ENCODE measurements at places on chromosomes 1 and 21.

DNA sequence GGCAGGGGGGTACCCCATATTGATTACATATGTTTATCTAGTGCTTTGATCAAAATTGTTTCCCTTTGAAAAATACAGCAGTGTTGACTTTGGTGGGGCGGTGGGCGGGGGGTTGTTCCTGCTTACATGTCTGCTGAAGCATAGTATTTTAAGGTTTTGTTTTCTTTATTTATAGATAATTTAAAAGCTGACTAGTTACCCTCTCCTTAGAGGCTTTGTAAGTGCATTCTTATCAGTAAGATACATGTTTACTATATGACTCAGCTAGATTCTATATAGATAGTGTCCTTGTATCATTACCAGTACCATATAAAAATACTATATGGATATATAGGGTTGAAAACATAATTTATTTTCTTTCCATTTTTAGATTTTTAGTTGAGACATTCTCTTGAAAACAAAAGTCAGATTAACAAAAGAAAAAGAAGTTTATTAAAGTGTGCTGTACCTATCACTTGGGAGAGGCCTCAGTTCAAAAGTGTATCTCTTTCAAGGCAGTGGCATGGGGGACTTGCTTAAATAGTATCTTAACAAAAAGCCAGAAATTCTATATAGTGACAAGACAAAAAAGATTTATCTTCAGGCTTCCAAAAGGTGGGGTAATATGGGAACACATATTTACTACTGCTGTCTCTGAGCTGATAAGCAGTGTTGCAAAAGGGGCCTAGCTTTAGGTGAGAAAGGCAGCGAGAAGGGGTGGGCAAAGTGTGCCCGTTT is 79.0 kb downstream of the HS2ST1 start:
- H3K36me3 ChIP-seq, result no peaks in the 10 kb centered on the region
- H3K4me1 ChIP-seq, result peaks cover 16% of the 10 kb centered on the region
- DNase-seq, result no peak
- H3K4me3 ChIP-seq, result no peak overlapping the region
- no peak overlapping the region for H3K27ac ChIP-seq

GRCh38 chr1:186957314-186957713 is 128.6 kb downstream of the PLA2G4A start:
- no peaks in the 10 kb centered on the region for H3K36me3 ChIP-seq
- no peaks in the 10 kb centered on the region for H3K27me3 ChIP-seq
- H3K27ac ChIP-seq, result no peak overlapping the region
- no peak for DNase-seq
- H3K4me1 ChIP-seq, result no peaks in the 10 kb centered on the region

- H3K36me3 ChIP-seq, result no peaks in the 10 kb centered on the region
- H3K27ac ChIP-seq, result no peak overlapping the region
- H3K4me3 ChIP-seq, result no peak overlapping the region
- DNase-seq, result no peak
Observed at GRCh38 chr1:98398092-98398491, 263.4 kb upstream of the SNX7 start.

DNA sequence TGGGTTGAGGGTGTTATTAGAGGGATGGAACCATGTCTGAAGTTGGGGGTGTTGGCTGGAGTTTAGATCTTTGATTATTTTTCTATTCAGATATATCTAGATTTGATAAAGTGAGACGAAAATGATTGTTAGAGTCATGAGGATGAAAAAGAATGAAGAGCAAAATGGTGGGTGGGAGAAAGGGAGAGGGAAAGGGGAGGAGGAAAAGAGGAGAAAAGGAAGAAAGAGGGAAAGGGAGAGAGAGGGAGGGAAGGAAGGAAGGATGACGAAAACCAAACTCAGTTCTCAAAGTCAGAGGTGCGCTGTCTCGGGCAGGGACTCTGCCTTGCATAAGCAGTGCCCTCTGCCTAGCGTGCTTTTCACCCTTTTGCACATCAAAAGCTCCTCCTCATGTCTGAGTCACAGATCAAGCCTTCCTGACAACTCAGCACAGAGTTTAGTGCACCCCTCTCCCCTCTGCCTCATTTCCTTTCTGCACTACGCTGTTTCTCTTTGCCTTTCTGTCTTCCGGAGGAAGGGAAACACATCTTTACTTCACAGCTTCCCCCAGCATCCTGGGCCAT is 225.8 kb upstream of the PROX1 start:
- peaks cover 14% of the 10 kb centered on the region for H3K4me1 ChIP-seq
- DNase-seq, result peak; percentile 45
- no peaks in the 10 kb centered on the region for H3K27me3 ChIP-seq

GRCh38 chr1:226440512-226440911 is 32.6 kb upstream of the PARP1 start:
- no peaks in the 10 kb centered on the region for H3K36me3 ChIP-seq
- peaks cover 29% of the 10 kb centered on the region for H3K4me1 ChIP-seq

DNA sequence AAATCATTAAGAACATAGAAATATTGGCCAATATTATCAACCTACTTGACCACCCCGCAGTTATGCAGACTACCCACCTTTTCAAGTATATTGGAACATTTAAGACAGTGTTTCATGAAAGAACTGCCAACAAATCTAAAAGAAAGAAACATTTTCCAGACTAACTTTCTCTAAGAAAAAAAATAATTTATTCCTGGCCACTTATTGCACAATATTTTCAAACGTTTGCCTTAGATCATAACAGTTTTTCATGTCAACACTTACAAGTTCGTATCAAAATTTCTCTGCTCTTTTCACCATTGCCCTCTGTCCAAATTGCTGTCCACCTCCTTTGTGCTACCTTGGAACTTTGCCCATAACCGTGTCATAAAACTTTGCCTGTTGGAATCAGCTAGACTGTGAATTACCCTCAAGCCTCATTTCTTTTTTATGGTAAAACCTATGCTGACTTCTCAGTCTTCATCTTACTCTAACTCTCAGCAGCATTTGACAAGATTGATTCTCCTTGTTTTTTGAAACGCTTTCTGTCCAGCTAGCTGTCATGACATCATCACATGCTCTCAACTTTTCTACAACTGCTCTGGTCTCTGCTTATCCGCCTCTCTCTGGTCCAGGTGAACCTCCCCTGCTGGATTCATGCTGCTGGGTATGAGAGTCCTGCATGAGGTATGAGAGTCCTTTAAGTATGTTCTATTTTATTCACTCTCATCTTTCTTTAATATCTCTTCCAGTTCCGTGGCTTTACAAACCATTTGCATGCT is 92.8 kb upstream of the CHRM3 start:
- peaks cover 6% of the 10 kb centered on the region for H3K27me3 ChIP-seq
- no peaks in the 10 kb centered on the region for H3K36me3 ChIP-seq
- no peak overlapping the region for H3K4me3 ChIP-seq
- H3K27ac ChIP-seq, result no peak overlapping the region
- DNase-seq, result no peak

GRCh38 chr1:185645686-185646085 is 88.5 kb upstream of the HMCN1 start:
- peaks cover 8% of the 10 kb centered on the region for H3K36me3 ChIP-seq
- no peak overlapping the region for H3K27ac ChIP-seq
- DNase-seq, result no peak
- no peak overlapping the region for H3K4me3 ChIP-seq
- H3K27me3 ChIP-seq, result no peaks in the 10 kb centered on the region

DNA sequence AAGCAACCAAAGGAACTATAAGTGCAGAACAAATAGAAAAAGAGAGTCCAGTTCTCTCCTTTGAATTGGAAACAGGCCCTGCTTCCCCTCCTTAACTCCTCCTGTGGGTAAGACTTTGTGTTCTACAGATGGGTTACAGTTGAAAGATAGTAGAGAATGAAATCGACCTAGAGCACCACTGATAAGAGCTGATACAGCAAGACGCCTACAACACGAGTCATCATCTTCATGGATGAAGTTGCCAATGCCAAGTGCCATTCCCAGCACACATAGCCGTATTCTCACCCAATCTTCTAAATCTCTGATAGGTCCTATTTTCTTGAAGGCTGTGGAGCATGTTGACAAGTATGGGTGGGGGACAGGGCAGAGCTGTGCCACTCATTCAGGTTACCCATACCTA is 99.8 kb upstream of the CAMK1G start:
- H3K27me3 ChIP-seq, result peaks cover 7% of the 10 kb centered on the region
- no peaks in the 10 kb centered on the region for H3K4me1 ChIP-seq
- no peaks in the 10 kb centered on the region for H3K36me3 ChIP-seq
- no peak overlapping the region for H3K4me3 ChIP-seq
- no peak for DNase-seq
- no peak overlapping the region for H3K27ac ChIP-seq

- H3K4me1 ChIP-seq, result peaks cover 5% of the 10 kb centered on the region
- H3K4me3 ChIP-seq, result no peak overlapping the region
- H3K36me3 ChIP-seq, result no peaks in the 10 kb centered on the region
- DNase-seq, result no peak
- peaks cover 44% of the 10 kb centered on the region for H3K27me3 ChIP-seq
Observed at GRCh38 chr1:34918977-34919561, 10.4 kb downstream of the DLGAP3 start.

DNA sequence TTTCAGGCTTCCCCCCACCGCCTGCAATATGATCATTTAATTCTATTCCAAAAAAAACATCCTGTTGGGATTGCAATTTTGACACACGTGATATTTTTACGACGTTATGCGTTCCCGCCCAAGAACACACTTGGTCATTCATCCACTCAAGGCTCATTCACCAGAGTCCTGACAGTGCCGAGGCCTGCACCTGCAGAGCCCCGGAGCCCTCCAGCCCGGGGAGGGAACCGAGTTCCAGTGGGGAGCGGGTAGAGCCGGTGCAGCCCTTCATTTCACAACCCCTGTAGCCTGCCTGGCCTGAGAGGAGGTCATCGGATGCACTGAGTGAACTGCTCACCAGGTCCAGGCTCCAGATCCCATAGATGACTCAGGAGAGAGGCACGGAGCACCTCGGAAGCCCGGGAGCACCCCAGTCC is 156.0 kb upstream of the BACE2 start:
- H3K36me3 ChIP-seq, result no peaks in the 10 kb centered on the region
- no peak overlapping the region for H3K4me3 ChIP-seq
- H3K4me1 ChIP-seq, result no peaks in the 10 kb centered on the region
- no peaks in the 10 kb centered on the region for H3K27me3 ChIP-seq
- DNase-seq, result no peak

DNA sequence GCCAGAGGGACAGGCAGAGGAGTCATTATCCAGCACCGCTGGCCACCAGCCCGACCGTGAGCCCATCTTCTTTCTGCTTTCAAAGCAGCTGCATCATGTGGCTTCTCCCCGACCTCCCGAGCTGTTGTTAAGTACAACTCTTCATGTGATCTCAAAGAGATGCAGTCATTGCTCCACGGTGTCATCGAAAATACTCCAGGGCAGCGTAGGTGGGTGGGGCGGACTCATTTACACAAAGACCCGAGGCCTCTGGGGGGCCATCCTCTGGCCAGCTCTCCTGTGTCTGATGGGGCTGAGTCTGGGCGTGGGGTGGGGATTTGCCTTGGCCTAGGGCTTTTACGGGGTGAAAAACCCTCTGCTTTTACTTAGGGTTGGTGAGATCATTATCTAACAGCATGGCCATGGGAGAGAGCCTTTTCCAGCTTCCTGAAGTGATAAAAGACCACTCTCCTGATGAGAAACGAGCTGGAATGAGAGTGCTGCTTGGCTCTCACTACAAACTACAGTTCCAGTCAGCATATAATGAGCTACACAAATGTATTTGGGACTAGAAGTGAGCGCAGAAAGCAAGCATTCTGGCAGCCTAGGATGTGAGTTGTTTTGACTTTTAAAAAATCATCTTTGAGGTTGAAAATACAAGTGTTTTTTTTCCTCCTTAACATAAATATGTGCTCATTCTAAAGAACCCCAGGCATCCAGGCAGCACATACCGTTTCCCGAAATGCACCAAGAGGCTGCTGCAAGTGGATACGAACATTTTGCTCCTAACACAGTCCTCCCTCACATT is 165.0 kb downstream of the RHOU start:
- H3K27ac ChIP-seq, result no peak overlapping the region
- no peaks in the 10 kb centered on the region for H3K4me1 ChIP-seq

All from activated T-cell treated with anti-CD3 and anti-CD28 coated beads, Interleukin-2, amount 50 U/mL, for 72 hours (primary cell).